Skin of body (tissue), 3 donors: ENCODE measurements at places on chromosomes 2 and 18. TPM values are rescaled to one million over a fixed set of nuclear protein-coding genes. Genes with fewer than 3 reads are reported as not detected.

DNA sequence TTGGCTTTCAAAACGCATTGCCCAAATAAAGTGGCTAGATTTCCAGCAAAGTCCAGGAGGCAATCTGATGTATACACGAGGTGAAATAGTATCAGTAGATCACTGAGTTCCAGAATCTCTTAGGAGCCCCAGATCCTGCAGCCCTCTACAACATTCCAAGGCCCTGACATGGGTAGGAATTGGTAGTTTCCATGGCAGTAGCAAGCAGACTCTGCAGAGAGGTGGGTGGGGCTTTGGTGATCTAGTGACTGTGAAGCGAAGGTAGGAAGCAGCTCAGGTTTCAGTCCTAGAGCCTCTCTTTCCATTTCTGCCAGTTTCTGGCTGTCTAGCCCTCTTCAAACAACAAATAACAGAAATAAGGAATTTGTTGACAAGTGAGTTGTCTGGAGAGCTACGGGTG is 13.8 kb upstream of the SGPP2 start:
- no peak for DNase-seq

GRCh38 chr2:54581326-54582039 is 125.4 kb downstream of the SPTBN1 start:
- no peak for DNase-seq

GRCh38 chr2:239277401-239278085 is 123.3 kb downstream of the HDAC4 start:
- DNase-seq, result no peak

DNA sequence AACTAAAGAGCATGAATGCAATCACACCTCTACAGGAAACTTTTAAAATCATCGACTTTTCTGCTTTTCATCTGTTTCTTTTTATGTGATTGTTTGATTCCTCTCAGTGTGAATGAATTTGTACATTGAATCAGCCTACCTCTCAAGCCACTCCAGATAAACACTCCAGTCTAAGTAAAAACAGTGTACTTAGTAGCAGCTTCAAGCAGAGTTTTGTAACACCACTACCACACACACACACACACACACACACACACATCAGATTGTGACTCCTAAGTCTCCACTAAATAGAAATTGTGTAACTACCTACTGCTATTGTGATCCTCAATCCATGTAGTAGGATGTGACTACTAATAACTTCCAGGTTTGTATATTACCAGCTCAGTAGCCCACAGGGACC is 65.3 kb upstream of the EPB41L5 start:
- no peak for DNase-seq

Gene CFAP65
- total RNA-seq, result not detected
